ENCODE measurements at places on chromosomes 6 and 20.
A peak's percentile ranks its signal among the peaks of the same experiment; 100 is the strongest.

GRCh38 chr6:53309901-53310300 lies 38.8 kb downstream of the ELOVL5 start:
- DNase-seq: no peak

GRCh38 chr6:135181333-135182070 lies 394 bp downstream of the MYB start:
- peak; percentile 6 for DNase-seq

- no peak for DNase-seq
Measured at GRCh38 chr6:134774201-134774638, 175.7 kb downstream of the ALDH8A1 start.

DNA sequence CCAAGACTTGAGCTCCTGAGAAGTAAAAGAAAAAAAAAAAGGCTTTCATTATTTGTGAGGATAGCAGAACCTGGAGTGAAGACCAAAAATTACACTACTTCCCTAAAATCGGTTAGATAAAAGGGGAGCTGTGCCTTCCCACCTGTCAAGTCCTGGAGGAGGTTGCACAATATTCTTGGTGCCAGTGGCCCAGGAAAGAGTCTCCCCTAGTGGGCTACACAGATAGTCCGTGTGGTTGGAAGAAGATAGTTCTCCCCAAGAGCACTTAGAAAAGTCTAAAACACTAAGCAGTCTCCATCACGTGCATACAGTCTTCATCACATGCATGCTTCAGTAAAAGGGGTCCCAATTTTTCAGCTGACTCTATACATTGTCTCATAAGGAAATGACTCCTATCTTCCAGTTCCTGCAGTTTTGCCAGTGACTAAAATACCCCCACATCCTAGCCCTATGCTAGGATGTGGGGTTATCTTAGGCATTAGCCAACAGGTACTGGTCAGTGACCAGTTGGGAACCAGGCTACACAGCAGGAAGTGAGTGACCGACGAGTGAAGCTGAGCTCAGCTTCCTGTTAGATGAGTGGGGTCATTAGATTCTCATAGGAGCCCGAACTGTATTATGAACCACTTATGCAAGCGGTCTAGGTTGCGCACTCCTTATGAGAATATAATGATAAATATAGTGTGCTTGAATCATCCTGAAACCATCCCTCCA lies 199.5 kb upstream of the FAM83B start:
- no peak for DNase-seq

- DNase-seq: no peak
Measured at GRCh38 chr20:5705827-5706226, 44.4 kb upstream of the SHLD1 start.
